ENCODE measurements at places on chromosomes 12 and 14.

DNA sequence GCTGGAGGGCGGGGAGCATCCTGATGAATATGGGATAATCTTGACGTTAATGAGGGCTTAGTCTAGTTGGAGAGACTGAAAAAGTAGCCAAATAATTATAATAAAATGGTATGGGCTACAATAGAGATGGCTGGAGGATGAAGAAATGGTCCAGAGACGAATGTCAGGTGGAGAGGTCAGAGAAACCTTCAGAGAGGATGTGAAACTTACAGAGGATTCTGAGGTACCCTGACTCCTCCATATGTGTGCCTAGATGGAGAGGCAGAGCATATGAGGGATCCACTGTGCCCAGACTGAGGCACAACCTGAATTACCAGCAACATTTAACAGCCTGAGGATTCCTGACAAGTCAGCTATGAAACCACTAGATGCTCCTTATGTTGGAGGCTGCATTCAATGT, 417.0 kb downstream of the ATP23 start:
- DNase-seq = no peak

DNA sequence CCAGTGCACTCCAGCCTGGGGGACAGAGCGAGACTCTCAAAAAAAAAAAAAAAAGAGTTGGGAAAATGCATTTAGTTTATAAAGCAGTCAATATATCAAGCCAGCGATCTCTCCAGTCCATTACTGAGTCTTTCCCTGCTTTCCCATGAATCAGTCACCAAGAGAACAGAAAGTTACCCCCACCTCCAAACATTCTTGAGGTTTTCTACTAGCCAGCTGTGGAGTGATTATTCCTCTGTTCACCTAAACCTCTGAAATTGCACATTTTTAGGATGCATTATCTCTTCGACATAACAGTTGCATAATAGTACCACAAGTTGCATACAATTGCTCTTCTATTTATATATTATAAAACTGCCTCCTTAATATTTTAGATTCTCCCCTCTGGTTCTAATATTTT, 134.8 kb upstream of the DIO3 start:
- no peak for DNase-seq

DNA sequence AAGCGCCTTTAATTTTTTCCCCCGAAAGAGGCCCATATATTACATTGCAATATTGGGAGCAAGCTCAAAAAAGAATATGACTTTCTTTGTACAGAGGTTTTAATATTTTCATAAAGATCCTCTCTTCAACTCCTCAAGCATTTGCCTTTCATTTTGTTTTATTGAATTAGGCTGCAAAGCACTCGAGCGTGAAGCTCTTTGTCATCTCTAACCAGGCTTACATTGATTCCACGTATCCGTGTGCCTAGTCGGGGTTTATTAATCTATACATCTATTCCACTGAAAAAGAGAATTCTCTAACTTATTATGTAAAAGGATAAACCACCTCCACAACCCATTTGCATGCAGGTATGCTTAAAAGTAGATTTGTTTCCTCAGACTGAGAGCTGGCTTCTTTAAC, 234.8 kb upstream of the TMPO start:
- DNase-seq = no peak

- no peak for DNase-seq
Measured at GRCh38 chr14:76862546-76863282, 36.5 kb downstream of the LRRC74A start.

GRCh38 chr12:12693111-12693671, 2.8 kb downstream of the GPR19 start:
- no peak for DNase-seq

DNA sequence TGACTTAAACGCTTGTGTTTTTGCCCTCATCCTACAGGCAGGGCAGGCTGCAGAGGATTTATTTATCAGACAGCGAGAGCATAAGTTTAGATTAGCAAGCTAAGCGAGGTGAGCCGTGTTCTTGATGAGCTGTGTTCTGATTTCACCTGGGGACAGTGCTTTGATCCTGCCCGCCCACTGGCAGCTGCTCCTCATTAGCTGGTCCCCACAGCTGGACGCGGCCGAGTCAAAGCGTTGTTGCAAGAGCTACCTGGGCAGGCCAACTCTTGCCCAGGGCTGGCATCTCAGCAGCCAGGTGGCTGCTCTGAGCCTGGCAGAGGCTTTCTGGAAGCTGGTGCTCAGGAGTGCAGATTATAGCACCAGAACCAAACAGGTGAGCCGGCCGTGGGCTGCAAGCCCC, 46.8 kb upstream of the BEGAIN start:
- DNase-seq = no peak

- no peak for DNase-seq
Measured at GRCh38 chr12:5780536-5780935, 164.5 kb downstream of the ANO2 start.

DNA sequence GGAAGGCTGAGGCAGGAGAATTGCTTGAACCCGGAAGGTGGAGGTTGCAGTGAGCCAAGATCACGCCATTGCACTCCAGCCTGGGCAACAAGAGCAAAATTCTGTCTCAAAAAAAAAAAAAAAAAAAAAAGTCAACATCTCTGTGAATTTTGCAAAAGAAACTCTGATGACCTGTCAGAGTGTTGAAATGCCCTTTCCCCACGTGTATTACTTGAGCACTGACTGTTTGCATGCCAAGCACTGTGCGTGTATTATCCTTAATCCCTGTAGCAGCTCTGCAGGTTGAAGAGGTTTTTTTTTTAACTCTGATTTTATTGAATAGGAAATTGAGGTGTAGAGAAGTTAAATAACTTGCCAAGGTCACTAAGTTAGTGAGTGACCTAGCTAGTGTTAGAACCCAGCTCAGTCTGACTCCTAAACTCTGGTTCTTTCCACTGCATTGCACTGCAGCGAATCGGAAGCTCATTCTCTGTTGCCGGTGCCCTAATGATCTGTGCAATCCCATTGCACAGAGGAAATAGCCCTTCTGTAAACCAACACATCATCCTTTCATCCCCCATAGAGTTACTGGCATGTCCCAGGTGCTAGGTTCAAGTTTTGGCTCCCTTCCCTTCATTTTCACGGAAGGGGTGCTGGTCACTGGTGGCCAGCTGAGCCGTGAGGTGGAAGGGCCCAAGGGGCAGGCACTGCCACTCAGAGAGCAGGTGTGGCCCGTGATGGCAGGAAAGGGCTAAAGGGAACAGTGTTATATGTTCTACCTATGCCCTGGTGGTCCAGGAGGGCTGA, 122.3 kb downstream of the EML1 start:
- DNase-seq = no peak

DNA sequence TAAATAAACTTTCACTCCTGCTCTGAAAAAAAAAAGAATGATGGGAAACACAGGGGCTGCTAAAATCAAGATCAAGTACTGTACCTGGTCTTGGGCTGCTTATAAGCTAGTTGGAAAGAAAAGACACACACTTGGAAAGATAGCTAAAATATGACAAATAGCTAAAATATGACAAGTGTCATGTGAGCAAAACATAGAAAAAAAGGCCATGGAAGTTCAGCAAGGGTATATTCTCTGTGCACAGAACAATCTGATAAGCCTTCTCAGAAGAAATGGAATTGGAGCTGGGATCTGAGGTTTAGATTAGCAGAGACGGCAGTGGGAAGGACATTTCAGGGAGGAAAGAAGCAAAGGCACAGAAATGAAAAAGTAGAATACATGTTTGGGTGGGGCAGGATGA, 126.2 kb upstream of the PMCH start:
- no peak for DNase-seq

GRCh38 chr14:94043756-94044475, 17.8 kb downstream of the OTUB2 start:
- DNase-seq = no peak

DNA sequence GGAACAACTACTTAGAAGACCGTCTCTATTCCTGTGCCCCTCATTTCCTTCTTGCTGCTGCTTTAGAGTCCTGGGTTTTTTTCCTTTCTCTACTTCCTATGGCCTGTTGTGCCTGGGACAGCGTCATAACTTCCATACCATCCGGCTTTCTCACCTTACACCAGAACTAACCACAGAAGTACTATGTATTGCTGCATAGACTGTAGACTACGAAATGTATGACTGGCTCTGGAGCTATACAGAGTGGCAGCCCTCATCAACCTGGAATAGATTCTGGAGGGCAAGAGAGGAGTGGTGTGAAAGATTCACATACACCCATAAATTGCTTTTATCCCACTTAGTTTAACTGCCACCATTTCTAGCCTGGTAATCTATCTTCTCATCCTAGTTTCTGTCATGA, 16.9 kb upstream of the SRP54 start:
- no peak for DNase-seq

DNA sequence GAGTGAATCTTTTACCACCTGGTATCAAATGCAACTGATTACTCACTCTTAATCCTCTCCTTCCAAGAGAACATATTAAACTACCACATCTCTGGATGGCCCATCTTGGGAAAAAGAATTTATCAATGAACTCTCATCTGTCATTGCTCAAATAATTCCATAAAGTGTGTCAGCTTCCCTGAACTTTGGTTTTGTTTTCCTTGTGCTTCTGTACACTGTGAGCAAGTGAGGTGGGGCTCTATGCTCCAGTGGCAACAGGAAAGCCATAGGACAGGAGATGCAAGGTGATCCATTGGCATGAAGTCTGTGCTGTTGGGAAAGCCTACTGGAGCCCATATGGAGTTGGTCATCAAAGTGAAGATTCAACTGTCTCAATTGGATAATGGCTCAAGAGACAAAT, 17.4 kb downstream of the OTOGL start:
- DNase-seq = no peak

DNA sequence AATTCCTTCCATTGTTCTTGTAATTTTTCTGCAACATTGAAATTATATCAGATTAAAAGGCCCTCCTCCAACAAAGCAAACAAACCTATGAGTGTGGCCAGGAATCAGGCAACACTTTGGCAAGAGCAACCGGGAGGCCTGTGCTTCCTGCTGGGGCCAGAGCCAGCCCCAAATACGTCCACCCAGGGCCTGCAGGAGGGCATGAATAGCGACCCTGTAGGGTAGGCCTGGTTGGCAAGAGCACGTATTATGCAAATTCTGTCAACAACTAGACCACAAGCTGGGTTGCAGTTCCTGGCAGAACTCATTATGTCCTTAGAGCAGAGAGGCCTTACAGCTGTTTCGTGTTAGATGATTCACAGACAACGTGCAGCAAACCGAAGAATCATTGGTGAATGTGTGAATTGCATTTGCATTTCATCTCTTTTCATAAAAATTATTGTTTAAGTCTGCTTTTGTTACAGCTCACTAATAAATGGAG, 26.9 kb upstream of the LGALS3 start:
- DNase-seq = peak; percentile 34

DNA sequence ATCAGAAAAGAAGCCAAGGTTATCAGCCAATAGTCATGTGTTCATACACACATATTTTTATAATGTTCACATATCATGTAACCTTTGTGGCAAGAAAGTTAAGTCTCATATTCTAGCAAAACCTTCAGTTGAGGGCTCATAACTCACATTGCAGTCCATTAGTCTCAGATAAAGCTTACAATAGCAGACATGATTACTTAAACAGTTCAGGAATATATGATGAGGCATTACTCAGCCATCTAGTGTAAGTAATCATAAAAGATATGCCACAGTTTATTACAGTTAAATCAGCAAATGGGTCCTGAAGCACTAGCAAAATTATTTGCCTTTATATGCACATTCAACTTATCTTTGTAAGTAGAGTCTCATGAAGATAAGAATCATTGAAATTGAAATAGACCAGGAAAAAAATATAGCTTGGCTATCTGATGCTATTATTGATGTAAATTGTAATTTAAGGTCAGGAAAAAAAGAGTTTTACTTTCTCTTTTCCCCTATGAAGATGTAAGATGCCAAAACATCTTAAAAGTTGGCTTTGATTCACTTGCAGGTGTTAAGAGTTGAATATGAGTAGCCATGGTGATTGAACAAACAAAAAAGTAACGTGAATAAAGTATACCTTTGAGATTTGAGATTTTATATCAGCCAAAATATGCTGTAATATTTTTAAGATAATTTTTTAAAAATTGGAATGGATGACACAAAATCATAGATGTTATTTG, 537.0 kb downstream of the SLC6A15 start:
- no peak for DNase-seq

DNA sequence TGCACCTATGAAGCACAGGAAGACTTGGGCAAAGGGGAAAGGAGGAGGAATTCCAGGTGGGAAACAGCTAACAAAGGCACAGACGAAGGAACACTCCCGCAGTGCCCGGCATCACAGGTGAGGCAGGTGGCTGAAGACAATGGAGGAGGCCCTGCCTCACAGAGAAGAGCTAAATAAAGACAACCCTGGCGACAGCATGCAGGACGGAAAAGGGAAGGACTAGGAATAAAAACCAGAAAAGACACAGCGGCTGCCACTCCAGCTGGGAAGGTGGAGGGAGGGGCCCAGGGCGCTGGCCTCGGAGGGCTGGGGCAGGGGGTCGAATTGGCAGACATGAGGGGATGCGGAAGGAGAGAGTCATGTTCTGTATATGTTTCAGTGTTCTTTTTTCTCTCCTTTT, 43.0 kb upstream of the ANO2 start:
- peak; percentile 17 for DNase-seq

GRCh38 chr14:60309867-60310552, 61.0 kb downstream of the PPM1A start:
- peak; percentile 33 for DNase-seq

DNA sequence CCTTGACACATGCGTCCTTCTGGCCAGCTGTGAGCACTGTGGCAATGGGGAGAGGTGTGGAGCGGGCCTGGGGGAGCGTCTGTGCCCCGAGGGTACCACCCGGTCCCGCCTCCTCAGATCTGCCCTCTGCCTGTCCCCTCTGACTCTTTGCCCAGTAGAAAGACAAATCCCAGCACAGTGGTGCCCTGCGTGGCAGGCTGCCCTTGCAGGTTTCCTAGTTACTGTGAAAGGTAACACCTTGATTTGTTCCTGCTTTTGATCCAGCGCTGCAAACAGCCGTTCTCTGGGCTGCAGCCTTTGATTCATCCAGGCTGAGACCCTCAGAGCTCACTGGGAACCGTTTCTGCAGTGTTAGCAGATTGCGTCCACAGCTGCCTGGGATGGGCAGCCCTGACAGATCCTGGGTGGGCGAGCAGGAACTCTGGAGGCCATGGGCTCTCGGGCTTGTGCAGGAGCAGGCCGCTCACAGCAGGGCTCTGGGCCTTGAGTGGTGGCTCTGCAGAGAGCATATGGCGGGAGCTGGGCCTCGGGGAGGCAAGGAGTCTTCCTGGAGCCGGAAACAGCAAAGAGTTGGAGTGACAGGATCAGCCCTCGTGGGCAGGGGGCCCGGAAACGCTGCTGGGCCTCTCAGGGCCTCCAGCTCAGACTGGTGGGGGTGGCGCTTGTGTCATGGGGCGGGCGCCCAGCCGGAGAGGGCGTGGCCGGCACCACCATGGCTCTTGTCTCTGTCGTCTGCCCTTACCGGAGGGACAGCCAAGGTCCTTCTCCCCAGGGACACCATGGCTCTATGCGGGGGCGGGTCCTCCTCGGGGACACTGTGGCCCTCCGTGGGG, 16.6 kb downstream of the FBRSL1 start:
- DNase-seq = no peak

- DNase-seq = peak; percentile 95
Measured at GRCh38 chr12:64946132-64946829, 121.8 kb downstream of the TBC1D30 start.

- DNase-seq = no peak
Measured at GRCh38 chr12:52615912-52616311, 2.4 kb downstream of the KRT73 start.

All from NCI-H748 treated with DMSO at 0.1 percent for 48 hours (cell line).